Endothelial cell (in vitro differentiated cells): ENCODE measurements at places on chromosomes 4 and X.

GRCh38 chr4:38424151-38424871 is 239.7 kb upstream of the KLF3 start:
- H3K27ac ChIP-seq: peak overlapping the region; percentile 97
- H3K27me3 ChIP-seq: no peaks in the 10 kb centered on the region
- peak; percentile 69 for DNase-seq
- peaks cover 7% of the 10 kb centered on the region for H3K36me3 ChIP-seq
- H3K4me3 ChIP-seq: no peak overlapping the region

DNA sequence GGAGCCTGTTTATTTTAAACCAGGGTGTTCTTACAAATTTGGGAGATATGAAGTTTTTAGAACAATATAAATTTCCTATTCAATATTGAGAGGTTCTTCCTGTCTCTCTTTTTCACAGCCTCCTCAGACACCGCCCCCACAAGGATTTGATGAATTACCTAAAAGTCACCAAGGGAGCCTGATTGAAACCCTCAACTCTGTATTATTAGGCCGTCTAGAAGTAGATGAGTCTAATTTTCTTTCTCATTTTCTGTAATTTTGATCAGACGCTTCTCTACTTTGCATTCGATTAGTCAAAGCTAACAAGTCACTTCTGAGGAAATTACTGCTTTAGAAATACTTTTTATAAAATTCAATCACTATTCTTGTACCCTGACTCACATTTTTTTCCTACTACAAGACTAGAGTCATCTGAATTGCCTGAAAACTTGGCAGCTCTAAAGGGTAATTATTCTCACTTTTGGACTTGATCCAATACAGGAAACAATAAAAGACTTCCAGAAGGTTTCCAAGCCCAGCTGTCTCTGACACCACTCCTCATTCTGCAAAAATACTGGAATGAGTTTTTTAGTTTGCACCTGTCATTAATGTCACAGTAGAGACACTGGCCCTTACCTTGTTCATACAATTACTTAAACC is 111.2 kb downstream of the ELOVL6 start:
- no peak overlapping the region for H3K27ac ChIP-seq
- peaks cover 4% of the 10 kb centered on the region for H3K36me3 ChIP-seq
- H3K27me3 ChIP-seq: peaks cover 2% of the 10 kb centered on the region
- H3K4me1 ChIP-seq: peaks cover 11% of the 10 kb centered on the region
- no peak overlapping the region for H3K4me3 ChIP-seq

DNA sequence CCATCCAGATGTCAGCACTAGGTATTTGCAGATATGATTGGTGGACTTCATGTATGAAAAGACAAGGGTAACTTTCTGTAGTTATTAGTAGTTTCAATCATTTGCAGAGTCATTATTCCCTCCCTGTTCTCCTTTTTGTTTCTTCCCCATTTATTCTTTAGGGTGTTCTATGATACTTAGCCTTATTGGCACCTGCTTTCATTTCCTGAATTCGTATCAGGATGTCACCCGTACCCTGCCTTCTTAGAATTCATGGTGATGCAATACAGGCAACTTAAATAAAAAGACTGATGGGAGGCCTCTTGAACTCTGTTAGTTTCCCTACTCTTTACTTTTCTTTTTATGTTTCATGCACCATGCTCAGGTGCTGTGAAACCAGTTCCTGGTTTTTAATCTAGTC is 24.2 kb downstream of the MAGED1 start:
- no peaks in the 10 kb centered on the region for H3K4me1 ChIP-seq
- H3K36me3 ChIP-seq: no peaks in the 10 kb centered on the region
- no peak overlapping the region for H3K27ac ChIP-seq

DNA sequence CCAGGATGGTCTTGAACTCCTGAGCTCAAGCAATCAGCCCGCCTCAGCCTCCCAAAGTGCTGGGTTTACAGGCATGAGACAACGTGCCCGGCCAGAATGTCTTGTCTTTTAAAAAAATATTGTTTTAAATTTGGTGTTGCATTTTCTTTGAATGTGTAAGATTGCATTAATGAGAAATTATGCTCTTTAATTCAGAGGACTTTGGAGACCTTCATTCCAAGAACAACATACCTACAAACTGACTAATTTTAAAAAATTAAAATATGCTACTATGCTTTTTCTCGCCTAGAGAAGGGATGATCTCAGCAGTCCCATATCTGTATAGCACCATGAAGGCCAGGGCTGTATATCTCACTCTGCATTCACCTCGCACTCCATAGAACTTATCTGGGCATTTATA is 204.3 kb upstream of the SLC7A11 start:
- H3K4me1 ChIP-seq: peaks cover 15% of the 10 kb centered on the region
- no peaks in the 10 kb centered on the region for H3K36me3 ChIP-seq
- H3K4me3 ChIP-seq: no peak overlapping the region

GRCh38 chr4:56273391-56273790 is 113.9 kb downstream of the AASDH start:
- peaks cover 11% of the 10 kb centered on the region for H3K4me1 ChIP-seq
- no peak for DNase-seq
- H3K27me3 ChIP-seq: no peaks in the 10 kb centered on the region
- no peak overlapping the region for H3K27ac ChIP-seq
- H3K36me3 ChIP-seq: no peaks in the 10 kb centered on the region
- no peak overlapping the region for H3K4me3 ChIP-seq

DNA sequence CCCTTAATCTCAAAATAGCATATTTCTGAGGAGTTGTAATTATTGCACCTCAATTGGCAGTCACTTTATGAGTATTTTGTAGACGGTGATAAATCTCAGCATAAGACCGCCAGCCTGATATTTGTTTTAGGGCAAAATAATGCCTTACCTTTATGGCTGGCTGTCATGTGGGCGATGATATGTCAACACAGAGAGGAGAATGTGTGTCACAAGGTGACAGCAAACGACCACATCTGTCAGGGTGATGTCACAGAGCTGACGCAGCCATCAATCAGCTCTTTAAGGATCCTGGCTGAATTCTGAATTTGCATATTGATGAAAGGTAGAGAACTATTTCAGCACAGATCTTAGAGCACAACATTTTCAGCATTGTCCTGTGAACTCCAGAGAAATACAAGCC is 209.7 kb downstream of the CEP135 start:
- no peak for DNase-seq
- no peaks in the 10 kb centered on the region for H3K27me3 ChIP-seq
- H3K4me1 ChIP-seq: no peaks in the 10 kb centered on the region
- H3K36me3 ChIP-seq: no peaks in the 10 kb centered on the region

- H3K27ac ChIP-seq: no peak overlapping the region
- no peaks in the 10 kb centered on the region for H3K27me3 ChIP-seq
- DNase-seq: no peak
- no peaks in the 10 kb centered on the region for H3K36me3 ChIP-seq
Measured at GRCh38 chr4:74603186-74603585, 158.2 kb downstream of the AREG start.

DNA sequence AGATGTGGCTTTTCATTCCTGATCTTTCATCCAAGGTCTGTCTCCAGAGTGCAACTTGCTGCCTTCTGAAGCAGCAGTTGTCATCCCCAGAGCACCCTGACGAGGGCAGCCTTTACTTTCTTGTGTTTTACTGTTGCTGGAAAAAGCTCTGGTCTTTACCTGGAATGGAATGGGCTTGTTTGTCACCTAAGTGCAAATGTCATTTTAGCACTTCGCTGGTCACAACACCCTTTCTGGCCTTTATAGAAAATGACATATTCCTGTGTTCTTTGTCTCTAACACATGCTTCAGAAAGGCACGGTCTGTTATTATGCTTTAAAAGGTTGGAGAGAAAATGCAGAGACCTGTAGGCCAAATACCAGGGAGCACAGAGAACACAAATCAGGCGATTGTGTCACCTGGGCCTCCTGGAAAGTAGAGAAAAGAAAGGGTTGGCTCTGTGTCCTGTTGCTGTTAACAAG is 332.7 kb upstream of the IGFBP7 start:
- H3K36me3 ChIP-seq: no peaks in the 10 kb centered on the region
- no peak overlapping the region for H3K4me3 ChIP-seq
- no peak overlapping the region for H3K27ac ChIP-seq
- H3K27me3 ChIP-seq: no peaks in the 10 kb centered on the region

- H3K27ac ChIP-seq: no peak overlapping the region
- peaks cover 14% of the 10 kb centered on the region for H3K4me1 ChIP-seq
- H3K27me3 ChIP-seq: no peaks in the 10 kb centered on the region
- DNase-seq: no peak
- no peak overlapping the region for H3K4me3 ChIP-seq
- H3K36me3 ChIP-seq: no peaks in the 10 kb centered on the region
Measured at GRCh38 chr4:70739496-70740337, 18.0 kb downstream of the RUFY3 start.

GRCh38 chr4:155603360-155603891 is 63.2 kb upstream of the GUCY1A1 start:
- H3K36me3 ChIP-seq: no peaks in the 10 kb centered on the region
- no peaks in the 10 kb centered on the region for H3K27me3 ChIP-seq
- no peak overlapping the region for H3K27ac ChIP-seq
- DNase-seq: no peak
- no peak overlapping the region for H3K4me3 ChIP-seq
- no peaks in the 10 kb centered on the region for H3K4me1 ChIP-seq

DNA sequence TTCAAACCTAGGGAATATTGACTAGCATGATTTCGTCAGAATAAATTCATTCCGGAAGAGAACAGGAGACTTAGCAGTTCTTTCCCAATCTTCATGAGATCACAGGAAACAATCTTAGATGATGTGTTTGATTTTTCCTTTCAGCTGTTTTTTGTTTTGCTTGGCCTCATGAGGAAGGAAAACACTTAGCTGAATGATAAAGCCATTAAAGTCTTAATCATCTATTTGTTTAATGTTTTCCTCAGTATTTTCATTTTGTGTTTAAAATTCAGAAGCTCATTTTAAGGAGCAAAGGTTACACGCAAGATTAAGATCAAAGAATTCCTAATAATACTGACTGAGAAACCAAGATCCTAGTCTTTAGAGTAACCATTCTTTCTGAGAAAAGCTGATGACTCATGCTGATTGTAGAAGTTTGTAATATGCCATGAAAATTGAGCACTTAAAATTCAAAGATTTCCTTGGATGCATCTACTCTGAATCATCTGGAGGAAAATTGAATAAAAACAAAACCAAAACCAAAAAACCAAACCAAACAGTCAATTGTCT is 15.4 kb upstream of the TBC1D19 start:
- H3K27ac ChIP-seq: no peak overlapping the region
- DNase-seq: no peak
- no peaks in the 10 kb centered on the region for H3K36me3 ChIP-seq
- H3K4me1 ChIP-seq: peaks cover 5% of the 10 kb centered on the region
